Right renal pelvis (tissue), 4 donors: ENCODE measurements at places on chromosomes 1 and 21.

DNA sequence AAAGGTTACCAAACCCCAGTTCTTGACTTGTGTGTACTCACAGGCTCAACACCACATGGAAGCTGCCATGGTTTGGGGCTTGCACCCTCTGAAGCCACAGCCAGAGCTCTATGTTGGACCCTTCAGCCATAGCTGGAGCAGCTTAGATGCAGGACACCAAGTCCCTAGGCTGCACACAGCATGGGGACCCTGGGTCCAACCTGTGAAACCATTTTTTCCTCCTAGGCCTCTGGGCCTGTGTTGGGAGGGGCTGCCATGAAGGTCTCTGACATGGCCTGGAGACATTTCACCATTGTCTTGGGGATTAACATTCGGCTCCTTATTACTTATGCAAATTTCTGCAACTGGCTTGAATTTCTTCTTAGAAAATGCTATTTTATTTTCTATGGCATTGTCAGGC, 62.1 kb upstream of the PRRX1 start:
- DNase-seq = no peak

DNA sequence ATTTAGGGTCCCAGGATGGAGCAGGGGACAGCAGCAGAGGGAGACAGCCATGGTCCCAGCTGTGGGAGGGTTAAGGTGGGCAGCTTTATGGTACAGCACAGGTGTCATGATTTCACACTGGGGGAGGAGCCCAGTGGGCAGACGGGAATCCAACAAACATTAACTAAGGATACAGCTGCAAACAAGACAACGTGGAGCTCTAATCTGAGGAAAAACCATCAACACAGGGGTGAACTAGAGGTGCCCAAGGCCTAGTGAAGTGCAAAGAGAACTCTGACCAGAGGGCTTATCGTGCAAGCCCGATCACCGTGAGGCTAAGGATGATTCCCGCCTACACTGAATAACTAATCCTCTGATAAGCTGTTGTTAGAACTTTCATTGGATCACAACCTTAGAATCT, 18.7 kb downstream of the ECE1 start:
- DNase-seq = no peak

- DNase-seq = no peak
Measured at GRCh38 chr21:44947111-44947929, 7.5 kb downstream of the SLX9 start.

DNA sequence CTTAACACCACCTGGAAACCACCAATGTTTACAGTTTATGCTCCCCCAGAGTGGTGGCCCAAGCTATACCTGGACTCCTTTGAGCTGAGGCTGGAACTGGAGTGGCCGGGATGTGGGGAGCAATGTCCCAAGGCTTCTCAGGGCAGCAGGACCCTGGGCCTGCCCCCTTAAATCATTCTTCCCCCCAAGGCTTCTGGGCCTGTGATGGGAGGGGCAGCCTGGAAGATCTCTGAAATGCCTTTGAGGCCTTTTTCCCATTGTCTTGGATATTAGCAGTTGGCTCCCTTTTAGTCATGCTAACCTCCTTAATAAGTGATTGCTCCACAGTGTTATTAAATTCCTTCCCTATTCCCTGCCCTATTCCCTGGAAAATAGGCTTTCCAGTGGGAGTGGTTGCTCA, 185.8 kb downstream of the HS2ST1 start:
- no peak for DNase-seq

DNA sequence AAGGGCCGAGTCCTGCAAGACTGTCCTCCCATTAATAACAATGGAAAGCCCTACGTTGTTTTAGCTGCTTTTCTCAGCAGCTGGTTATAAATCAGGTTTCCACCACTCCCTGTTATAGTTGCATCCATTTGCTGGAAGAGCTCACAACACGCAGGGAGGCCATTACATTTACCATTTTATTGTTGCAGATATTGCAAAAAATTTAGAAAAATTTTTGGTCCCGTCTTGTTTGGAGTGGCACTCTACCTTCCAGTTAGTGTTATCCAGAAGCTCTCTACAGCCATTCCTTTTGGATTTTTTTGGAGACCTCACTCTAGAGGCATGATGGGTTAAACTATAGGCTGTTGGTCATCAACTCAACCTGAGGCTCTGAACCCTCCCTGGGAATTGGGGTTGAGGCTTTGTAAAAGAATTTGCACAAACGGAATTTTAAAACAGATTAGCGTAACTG, 1532.1 kb upstream of the TPTE start:
- no peak for DNase-seq

- no peak for DNase-seq
Measured at GRCh38 chr21:45087022-45087823, 12.8 kb downstream of the ADARB1 start.

DNA sequence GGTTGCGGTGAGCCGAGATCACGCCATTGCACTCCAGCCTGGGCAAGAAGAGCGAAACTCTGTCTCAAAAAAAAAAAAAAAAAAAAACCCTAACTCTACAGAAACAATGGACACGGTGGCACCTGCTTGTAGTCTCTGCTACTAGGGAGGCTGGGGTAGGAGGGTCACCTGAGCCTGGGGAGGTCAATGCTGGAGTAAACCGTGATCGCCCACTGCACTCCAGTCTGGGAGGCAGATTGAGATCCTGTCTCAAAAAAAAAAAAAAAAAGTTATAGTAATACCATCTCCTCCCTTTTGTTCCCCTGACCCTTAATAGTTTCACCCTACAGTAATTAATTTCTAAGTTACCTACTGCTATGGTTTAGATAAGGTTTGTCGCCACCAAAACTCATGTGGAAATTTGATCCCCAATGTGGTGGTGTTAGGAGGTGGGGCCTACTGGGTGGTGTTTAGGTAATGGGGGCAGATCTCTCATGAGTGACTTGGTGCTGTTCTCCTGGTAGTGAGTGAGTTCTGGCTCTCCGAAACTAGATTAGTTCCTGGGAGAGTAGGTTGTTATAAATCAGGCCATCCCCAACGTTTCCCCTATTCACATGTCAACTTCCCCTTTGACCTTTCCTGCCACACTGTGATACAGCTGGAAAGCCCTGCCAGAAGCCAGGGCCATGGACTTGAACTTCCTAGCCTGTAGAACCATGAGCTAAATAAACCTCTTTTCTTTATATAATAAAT, 9.8 kb downstream of the FBXO42 start:
- DNase-seq = no peak

- DNase-seq = no peak
Measured at GRCh38 chr21:40795313-40795712, 51.6 kb downstream of the DSCAM start.

DNA sequence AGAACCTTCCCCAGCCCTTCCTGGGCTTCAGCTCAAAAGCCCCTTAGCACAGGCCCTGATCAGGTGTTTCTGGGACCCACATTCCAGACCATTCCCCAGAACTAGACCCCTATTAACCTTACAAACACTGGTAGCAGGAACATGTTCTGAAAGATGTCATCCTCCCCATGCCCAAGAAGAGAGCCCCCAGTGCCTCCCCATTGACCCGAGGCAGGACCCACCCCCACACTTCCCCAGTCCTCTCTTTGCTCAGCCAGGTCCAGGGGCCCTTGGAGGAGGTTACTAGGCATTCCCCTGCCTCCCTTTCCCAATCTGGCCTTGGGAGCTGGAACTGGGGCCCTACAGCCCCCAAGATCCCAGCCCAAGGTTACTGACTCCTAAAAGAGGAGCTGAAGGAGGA, 38.9 kb upstream of the HMGB4 start:
- DNase-seq = no peak

- DNase-seq = no peak
Measured at GRCh38 chr1:232886271-232886670, 64.1 kb upstream of the NTPCR start.

- DNase-seq = no peak
Measured at GRCh38 chr1:230684146-230684545, 29.8 kb downstream of the AGT start.

DNA sequence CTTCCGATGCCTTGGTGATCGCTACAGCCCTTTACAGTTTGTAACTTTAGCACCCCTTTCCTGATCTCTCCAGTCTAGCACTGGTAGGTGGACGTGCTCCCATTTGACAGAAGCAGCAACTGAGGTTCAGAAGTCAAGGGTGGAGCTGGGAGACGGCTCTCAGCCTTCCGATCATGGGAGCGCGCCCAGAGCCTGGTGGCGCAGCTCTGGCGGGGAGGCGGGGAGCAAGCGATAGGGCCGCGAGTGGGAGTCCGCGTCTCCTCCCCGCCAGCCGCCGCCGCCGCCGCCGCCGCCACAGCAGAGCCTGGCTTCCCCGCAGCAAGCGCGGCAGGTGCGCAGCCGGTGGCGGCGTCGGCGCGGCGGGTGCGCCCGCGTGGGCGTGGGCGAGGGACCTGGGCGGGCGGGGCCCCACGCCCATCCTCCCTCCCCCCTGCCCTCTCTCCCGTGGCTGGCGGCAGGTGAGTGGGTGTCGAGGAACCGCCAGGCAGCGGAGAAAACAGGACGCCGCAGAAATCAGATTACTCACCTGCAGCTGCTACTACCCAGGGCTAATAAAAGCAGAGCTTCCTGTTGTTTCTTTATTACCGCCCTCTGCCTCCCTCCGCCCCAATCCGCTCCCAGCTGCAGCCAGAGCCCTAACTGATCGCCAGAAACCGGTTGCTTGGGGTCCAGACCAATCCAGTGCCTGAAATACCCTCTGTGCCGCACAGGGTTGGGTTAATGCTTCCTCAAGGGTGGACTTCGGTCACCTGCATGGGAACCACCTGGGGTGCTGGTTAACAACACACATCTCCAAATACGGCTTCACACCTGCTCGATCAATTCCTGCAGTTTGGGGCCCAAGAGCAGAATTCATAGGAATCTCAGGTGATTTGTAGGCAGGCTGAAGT, 60.2 kb upstream of the ID3 start:
- DNase-seq = no peak

GRCh38 chr21:41926117-41926806, 27.6 kb downstream of the C2CD2 start:
- peak; percentile 22 for DNase-seq

- no peak for DNase-seq
Measured at GRCh38 chr1:65393347-65393746, 27.1 kb upstream of the LEPR start.

DNA sequence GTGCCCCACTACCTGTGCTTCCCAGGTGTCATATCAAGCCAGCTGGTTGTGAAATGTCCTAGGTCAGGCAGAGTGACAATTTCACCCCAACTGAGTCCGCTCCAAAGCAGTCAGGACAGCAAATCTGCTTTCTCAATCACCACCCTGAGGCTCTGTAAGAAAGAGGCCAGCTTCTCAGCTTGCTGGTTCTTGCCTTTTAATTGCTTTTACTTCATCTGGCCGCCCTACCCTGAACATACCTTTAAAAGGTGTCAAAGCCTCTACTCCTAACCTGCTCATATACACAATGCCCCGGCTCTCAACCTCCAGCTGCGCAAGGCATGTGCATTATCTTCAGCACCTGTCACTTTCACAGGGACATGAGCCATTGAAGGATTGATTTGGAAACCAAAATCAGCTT, 581.6 kb downstream of the NPHP4 start:
- no peak for DNase-seq

GRCh38 chr1:83701355-83701754, 297.6 kb downstream of the TTLL7 start:
- DNase-seq = no peak

- no peak for DNase-seq
Measured at GRCh38 chr1:112701227-112702066, 5.5 kb downstream of the RHOC start.

DNA sequence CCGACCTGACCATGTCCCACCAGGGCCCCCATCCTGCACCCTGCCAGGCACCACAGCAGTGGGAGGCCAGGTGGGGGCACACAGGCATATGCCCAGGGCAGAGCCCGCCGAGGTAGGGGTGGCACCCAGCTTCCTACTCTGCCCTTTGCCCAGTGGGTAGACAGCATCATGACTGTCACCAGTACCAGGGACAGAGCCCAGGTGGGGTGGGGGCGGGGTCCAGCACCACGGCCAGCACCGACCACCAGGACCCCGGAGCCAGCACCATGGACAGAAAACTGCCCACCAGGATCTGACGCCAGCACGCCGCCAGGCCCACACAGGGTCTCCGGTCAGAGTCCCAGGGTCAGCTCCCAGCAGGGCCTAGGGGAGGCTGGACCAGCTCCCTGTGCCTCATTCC, 3.8 kb downstream of the TAS1R3 start:
- no peak for DNase-seq

GRCh38 chr1:166489670-166490436, 323.1 kb upstream of the FAM78B start:
- no peak for DNase-seq

DNA sequence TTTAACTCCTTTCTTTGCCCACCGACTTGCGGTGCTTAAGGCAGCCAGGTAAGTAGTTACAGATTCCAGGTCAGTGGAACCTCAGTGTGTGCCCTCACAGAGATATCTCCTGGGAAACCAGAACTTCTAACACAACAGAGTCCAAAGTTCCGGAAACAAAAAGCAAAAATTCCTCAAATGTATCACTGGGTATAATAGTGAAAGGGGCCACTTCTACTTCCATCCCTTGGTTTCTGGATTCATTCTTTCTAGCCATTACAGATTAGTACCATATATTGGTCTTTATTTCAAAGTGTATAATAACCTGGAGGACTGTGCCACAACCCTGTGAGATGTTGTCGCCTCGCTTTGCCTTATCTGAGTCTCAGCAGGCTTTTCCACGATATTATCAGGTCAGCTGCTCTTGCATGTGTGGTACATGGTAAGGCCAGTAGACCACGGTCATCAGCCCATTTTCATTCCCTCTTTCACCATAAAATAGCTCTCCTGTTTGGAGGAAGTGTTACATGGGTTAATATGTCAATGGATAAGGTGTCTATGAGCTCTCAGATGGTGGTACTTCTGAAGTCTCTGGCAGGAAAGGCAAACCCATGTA, 14.9 kb upstream of the VASH2 start:
- no peak for DNase-seq

- no peak for DNase-seq
Measured at GRCh38 chr1:156908541-156908940, 11.9 kb upstream of the LRRC71 start.

DNA sequence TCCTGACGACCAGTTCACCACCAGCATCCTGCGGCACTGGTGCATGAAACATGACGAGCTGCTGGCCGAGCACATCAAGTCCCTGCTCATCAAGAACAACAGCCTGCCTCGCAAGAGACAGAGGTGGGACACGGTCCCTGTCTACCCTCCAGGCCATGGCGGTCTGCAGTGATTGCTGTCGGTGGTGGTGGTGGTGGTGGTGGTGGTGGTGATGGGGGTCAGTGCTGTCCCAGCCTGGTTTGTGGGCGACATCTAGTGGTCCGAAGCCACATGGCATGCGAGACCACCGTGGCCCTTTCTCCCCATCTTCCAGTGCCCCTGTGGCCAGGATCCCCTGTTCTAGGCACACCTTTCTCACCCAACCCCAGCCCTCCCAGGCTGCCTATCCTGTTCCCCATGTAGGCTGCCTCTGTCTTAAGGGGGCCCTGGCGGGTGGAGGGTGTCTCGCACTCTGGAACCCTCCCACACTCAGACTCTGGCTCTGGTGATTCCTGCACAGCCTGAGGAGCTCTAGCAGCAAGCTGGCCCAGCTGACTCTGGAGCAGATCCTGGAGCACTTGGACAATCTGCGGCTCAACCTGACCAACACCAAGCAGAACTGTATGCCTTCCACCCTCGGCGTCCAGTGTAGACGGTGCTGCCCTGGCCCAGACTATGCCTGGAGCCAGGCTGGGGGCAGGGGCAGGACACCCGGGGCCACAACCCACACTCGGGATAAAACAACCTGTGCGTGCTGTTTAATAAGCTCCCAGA, 3.2 kb upstream of the SLC27A3 start:
- no peak for DNase-seq
